Testis (tissue), 5 donors: ENCODE measurements at places on chromosomes 7 and 10. TPM values are rescaled to one million over a fixed set of nuclear protein-coding genes. Genes with fewer than 3 reads are reported as not detected.

The PNLIP gene
- not detected for total RNA-seq

The EPO gene
- 0.93 TPM for total RNA-seq

The MBL2 gene
- 0.16 TPM for total RNA-seq

The COMTD1 gene
- total RNA-seq = 22.8 TPM

The SPDYE9 gene
- total RNA-seq = 1.9 TPM

The PSAP gene
- 1,011 TPM for total RNA-seq

The MYL10 gene
- not detected for total RNA-seq

GRCh38 chr10:118582511-118582910, 12.9 kb downstream of the PRLHR start:
- H3K4me1 ChIP-seq = no peaks in the 10 kb centered on the region
- no peaks in the 10 kb centered on the region for H3K36me3 ChIP-seq
- H3K27ac ChIP-seq = no peak overlapping the region
- H3K27me3 ChIP-seq = no peaks in the 10 kb centered on the region
- no peak for DNase-seq

- H3K27ac ChIP-seq = no peak overlapping the region
- H3K27me3 ChIP-seq = no peaks in the 10 kb centered on the region
- H3K4me3 ChIP-seq = no peak overlapping the region
- no peaks in the 10 kb centered on the region for H3K4me1 ChIP-seq
- DNase-seq = no peak
These were observed 397.6 kb upstream of the LRRN3 start for GRCh38 chr7:110693344-110693743.

GRCh38 chr10:484441-484924, 205.0 kb downstream of the DIP2C start:
- peaks cover 28% of the 10 kb centered on the region for H3K4me1 ChIP-seq
- H3K27me3 ChIP-seq = no peaks in the 10 kb centered on the region
- H3K4me3 ChIP-seq = peak overlapping the region; percentile 2
- H3K36me3 ChIP-seq = no peaks in the 10 kb centered on the region
- DNase-seq = no peak
- peak overlapping the region; percentile 21 for H3K27ac ChIP-seq

GRCh38 chr10:18606051-18606695, 45.2 kb downstream of the NSUN6 start:
- no peaks in the 10 kb centered on the region for H3K4me1 ChIP-seq
- H3K36me3 ChIP-seq = no peaks in the 10 kb centered on the region
- H3K27me3 ChIP-seq = no peaks in the 10 kb centered on the region
- no peak overlapping the region for H3K4me3 ChIP-seq
- DNase-seq = no peak
- no peak overlapping the region for H3K27ac ChIP-seq

DNA sequence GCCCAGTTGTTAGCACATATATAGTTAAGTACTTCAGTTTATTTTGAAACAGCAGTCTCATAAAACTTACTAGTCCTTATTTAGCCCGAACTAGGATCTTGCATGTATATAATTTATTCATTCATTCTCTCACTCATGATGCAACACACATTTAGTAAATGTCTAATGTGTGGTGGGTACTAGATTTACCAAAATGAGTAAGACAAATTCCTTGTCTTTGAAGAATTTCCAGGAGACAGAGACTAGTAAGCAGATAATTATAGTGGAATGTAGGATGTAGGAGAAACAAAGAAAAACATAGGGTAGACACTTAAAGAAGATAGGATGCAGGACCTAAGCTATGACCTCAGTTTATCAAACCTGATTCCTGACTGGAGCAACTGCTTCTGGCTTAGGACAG, 120.2 kb upstream of the AMPH start:
- no peaks in the 10 kb centered on the region for H3K4me1 ChIP-seq
- no peak overlapping the region for H3K27ac ChIP-seq
- no peak for DNase-seq
- no peak overlapping the region for H3K4me3 ChIP-seq
- H3K27me3 ChIP-seq = no peaks in the 10 kb centered on the region

DNA sequence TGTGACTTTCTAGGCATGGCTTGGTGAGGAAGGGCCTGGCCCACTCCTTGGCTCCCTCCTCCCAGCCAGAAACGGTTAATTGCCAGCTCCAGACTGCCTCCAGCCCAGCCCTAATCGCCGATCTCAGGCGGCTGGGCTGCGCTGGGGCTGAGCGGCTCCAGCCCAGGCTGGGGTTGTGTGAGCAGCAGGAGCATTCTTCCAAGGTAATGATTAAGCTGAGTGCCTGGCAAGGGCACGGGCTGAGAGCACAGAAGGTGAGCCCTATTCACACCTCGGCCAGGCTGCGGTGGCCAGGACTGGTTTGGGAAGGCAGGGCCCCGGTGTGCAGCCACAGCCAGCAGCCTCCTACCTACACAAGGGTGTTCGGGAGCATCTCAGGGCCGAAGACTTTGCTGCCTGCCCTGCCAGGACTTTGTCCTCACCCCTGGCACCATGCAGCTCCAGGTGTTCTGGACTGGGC, at the start of gene TMEM72:
TMEM72 (plus strand) TSS at position 257 of the 460 bp plus-strand sequence; CDS start at position 433, 176 bp downstream.
- no peak within 1 kb of the TSS for H3K4me3 ChIP-seq
- peaks cover 6% of the 10 kb centered on the region for H3K4me1 ChIP-seq
- no peaks in the 10 kb centered on the region for H3K36me3 ChIP-seq
- no peak for DNase-seq
- no peak within 1 kb of the TSS for H3K27ac ChIP-seq
- H3K27me3 ChIP-seq = no peaks in the 10 kb centered on the region

DNA sequence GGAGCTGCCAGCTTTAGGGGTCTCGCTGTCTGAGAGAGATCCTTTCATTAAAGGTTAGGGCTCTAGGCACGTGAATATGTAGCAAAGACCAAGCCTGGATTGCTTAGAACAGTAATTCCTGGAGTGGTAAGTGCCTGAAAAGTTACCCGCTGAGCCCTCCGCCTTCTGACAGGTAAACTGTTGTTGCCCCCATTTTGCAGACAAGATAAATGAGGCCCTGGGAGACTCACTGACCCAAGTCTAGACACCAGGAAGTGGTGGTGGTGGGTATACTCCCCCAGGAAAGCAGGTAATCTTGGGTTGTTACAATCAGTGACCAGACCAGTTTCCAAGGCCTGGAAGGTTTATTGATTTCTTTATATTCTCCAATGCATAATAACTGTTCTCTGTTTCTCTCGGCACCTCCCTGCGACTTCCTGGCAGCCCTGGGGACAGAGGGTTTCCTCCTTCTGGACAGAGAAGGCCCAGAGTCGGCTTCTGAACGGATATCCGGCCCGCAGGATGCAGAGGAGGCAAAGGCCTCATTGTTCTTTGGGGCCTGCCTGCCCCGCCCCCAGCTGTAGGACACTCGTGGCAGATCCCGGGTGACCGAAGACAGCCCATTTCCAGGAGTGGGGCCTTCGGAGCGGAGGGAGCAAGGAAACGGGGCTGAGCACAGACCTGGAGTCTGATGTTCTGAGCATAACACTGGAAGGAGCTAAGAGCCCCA, 1.3 kb upstream of the GRK5 start:
- H3K27ac ChIP-seq = peak overlapping the region; percentile 97
- no peaks in the 10 kb centered on the region for H3K36me3 ChIP-seq
- peak; percentile 68 for DNase-seq
- peak overlapping the region; percentile 67 for H3K4me3 ChIP-seq
- H3K4me1 ChIP-seq = no peaks in the 10 kb centered on the region
- H3K27me3 ChIP-seq = no peaks in the 10 kb centered on the region

DNA sequence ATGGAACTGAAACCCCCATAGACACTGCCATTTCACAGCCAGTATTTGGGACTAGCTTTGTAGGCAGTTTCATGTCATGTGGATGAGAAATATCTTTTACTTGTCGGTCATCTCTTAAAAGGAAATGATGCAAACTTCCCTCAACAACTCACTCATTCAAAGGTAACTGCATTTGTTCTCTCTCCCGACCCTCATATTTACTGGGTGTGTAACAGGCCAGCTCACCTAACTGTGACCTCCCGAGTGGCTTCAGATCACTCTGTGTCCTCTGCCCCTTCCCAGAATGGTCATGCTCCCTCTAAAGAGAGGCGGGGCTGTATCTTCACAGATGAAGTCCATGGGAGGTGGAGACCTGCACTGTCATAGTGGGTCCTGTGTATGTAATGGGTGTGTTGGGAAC, 14.7 kb downstream of the LRRC18 start:
- DNase-seq = no peak
- H3K4me1 ChIP-seq = no peaks in the 10 kb centered on the region
- H3K27ac ChIP-seq = no peak overlapping the region
- no peaks in the 10 kb centered on the region for H3K27me3 ChIP-seq
- H3K4me3 ChIP-seq = no peak overlapping the region
- H3K36me3 ChIP-seq = no peaks in the 10 kb centered on the region

DNA sequence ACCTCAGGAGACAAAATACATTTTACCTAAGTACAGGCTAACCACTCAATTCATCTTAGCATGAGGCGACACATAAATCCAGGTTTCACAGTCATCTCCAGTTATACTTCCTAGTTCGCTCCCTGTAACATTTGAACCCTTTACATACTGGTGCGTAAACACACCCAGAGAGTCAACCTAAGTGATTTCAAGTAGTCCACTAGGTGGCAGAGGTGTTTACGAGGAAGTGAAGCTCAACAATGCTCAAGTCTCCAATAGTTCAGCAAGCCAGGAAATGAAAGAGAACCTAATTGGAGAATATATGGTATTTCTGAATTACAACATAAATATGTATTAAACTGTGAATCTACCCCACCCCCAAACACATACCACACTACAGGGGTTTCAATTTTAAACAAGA, 76.3 kb upstream of the ABCB5 start:
- H3K4me3 ChIP-seq = no peak overlapping the region
- no peak for DNase-seq
- no peak overlapping the region for H3K27ac ChIP-seq
- no peaks in the 10 kb centered on the region for H3K4me1 ChIP-seq

GRCh38 chr7:23907012-23907411, 197.0 kb downstream of the STK31 start:
- no peak for DNase-seq
- no peaks in the 10 kb centered on the region for H3K36me3 ChIP-seq
- no peak overlapping the region for H3K4me3 ChIP-seq
- no peaks in the 10 kb centered on the region for H3K27me3 ChIP-seq
- no peak overlapping the region for H3K27ac ChIP-seq
- no peaks in the 10 kb centered on the region for H3K4me1 ChIP-seq

DNA sequence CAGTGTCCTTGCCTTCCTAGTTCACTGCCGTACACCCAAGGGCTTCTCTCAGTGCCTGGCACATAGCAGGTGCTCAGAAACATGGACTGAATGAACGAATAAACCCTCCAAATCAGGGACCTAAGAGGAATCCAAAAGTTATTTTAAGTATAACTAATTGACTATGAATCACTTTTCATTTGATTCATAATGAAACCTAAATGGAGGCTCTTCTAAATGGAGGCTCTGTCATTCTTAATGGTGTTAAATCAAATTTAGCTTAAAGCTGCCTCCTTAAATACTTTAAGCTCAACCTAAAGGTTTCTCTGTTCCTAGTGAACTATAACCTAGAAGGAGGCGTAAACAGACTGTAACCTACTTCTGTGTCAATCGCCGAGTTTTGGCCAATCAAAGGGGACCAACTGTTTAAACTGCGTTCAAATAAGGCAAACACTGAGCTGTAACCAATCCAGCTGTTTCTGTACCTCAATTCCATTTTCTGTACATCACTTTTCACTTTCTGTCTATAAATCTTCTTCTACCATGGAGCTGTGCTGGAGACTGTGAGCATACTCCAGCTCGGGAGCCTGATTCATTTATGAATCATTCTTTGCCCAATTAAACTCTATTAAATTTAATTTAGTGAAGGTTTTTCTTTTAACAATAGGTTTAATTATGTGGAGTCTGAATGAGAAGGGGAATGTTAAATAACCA, 11.0 kb downstream of the PYROXD2 start:
- H3K27me3 ChIP-seq = no peaks in the 10 kb centered on the region
- no peak overlapping the region for H3K27ac ChIP-seq
- H3K4me1 ChIP-seq = no peaks in the 10 kb centered on the region
- DNase-seq = no peak
- no peaks in the 10 kb centered on the region for H3K36me3 ChIP-seq
- H3K4me3 ChIP-seq = no peak overlapping the region

DNA sequence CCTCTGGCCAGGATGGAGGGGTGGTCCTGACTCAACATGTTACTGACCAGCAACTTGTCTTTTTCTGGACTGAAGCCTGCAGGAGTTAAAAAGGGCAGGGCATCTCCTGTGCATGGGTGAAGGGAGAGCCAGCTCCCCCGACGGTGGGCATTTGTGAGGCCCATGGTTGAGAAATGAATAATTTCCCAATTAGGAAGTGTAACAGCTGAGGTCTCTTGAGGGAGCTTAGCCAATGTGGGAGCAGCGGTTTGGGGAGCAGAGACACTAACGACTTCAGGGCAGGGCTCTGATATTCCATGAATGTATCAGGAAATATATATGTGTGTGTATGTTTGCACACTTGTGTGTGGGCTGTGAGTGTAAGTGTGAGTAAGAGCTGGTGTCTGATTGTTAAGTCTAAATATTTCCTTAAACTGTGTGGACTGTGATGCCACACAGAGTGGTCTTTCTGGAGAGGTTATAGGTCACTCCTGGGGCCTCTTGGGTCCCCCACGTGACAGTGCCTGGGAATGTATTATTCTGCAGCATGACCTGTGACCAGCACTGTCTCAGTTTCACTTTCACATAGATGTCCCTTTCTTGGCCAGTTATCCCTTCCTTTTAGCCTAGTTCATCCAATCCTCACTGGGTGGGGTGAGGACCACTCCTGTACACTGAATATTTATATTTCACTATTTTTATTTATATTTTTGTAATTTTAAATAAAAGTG, 6.0 kb downstream of the PLAU start:
- no peak overlapping the region for H3K27ac ChIP-seq
- H3K27me3 ChIP-seq = no peaks in the 10 kb centered on the region
- H3K36me3 ChIP-seq = no peaks in the 10 kb centered on the region
- no peaks in the 10 kb centered on the region for H3K4me1 ChIP-seq

DNA sequence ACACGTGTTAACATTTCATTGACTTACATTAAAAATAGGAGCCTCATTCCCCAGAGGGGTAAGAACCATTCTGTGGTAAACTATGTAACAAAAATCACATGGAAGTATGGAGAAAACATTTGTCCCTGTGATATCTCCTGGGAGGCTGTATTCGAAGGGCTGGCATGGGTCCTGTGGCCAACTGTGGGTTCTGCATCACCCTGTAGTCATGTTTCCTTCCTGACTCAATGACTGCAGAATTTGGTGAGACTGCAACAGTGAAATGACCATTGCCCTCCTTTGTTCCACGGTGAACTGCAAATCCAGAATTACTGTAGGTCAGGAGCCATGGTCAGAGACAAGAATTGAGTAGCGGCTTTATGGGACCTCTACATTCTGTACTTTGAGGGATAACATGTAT, 3.6 kb upstream of the ZEB1 start:
- H3K27ac ChIP-seq = no peak overlapping the region
- DNase-seq = no peak
- no peak overlapping the region for H3K4me3 ChIP-seq
- no peaks in the 10 kb centered on the region for H3K36me3 ChIP-seq
- H3K27me3 ChIP-seq = no peaks in the 10 kb centered on the region
- H3K4me1 ChIP-seq = no peaks in the 10 kb centered on the region
